ENCODE measurements at places on chromosomes 2 and 18.
A peak's percentile ranks its signal among the peaks of the same experiment; 100 is the strongest.

- no peaks in the 10 kb centered on the region for H3K27me3 ChIP-seq
- H3K27ac ChIP-seq, result no peak overlapping the region
- no peaks in the 10 kb centered on the region for H3K36me3 ChIP-seq
- no peak overlapping the region for H3K4me3 ChIP-seq
Measured at GRCh38 chr2:199092419-199092818, 365.3 kb downstream of the SATB2 start.

DNA sequence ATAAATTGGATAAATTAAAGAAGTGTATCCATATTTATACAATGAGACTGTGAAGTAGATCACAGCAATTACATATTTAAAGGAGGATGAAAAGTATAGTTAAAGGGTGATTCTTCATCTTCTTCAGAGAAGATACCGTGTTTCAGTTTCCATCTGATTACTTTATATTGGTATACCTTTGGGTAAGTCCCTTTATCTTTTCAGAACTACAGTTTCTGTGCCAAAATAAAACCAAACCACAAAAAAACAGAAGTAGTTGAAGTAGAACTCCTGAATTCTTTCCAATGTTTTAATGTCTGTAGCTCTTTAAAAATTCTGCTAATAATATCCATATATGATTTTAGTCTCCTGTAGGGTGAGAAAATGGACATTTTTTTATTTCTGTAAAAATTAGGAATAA is 231.2 kb upstream of the LINC00305 start:
- DNase-seq, result no peak
- H3K27me3 ChIP-seq, result no peaks in the 10 kb centered on the region
- no peaks in the 10 kb centered on the region for H3K36me3 ChIP-seq
- H3K4me3 ChIP-seq, result no peak overlapping the region

- no peaks in the 10 kb centered on the region for H3K27me3 ChIP-seq
- no peaks in the 10 kb centered on the region for H3K36me3 ChIP-seq
- DNase-seq, result peak; percentile 46
- H3K4me1 ChIP-seq, result peaks cover 8% of the 10 kb centered on the region
Measured at GRCh38 chr2:27049422-27050280, 1.8 kb upstream of the AGBL5 start.

- no peaks in the 10 kb centered on the region for H3K27me3 ChIP-seq
- H3K4me1 ChIP-seq, result peaks cover 94% of the 10 kb centered on the region
- no peak for DNase-seq
- no peak overlapping the region for H3K4me3 ChIP-seq
Measured at GRCh38 chr18:48835745-48836170, 115.0 kb downstream of the SMAD7 start.

GRCh38 chr2:101464841-101465240 is 10.1 kb downstream of the RFX8 start:
- no peaks in the 10 kb centered on the region for H3K36me3 ChIP-seq
- H3K4me1 ChIP-seq, result no peaks in the 10 kb centered on the region
- H3K27ac ChIP-seq, result no peak overlapping the region

DNA sequence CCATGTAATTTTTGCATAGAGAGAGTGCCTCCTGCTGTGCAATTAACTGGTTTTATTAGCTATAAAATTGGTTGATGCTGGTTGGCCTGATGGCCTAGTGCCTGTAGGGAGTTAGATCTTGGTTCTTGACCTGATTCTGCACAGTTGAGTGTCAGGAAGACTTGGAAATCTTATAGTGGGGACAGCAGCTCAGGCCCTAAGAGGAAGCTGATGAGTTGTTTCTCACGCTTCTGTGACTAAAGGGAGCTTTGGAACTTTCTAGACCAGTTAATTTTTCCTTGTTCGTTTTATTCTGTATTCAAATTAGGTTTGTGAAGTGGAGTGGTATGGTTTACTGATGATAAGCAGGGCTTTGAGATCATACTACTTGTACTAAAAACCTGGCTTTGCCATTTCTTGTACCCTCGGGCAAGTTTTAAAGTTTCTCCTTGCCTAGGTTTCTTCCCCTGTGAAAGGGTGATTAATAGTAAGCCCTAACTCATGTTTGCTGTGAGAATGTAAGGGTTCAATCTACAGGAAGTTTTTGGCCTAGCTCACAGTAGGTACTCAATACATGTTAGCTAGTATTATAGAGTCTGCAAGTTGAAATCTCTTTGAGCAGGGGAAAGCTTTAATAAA is 82.1 kb downstream of the MAP3K20 start:
- no peak overlapping the region for H3K4me3 ChIP-seq
- H3K27ac ChIP-seq, result no peak overlapping the region
- H3K4me1 ChIP-seq, result no peaks in the 10 kb centered on the region
- no peaks in the 10 kb centered on the region for H3K27me3 ChIP-seq
- DNase-seq, result no peak
- H3K36me3 ChIP-seq, result no peaks in the 10 kb centered on the region

DNA sequence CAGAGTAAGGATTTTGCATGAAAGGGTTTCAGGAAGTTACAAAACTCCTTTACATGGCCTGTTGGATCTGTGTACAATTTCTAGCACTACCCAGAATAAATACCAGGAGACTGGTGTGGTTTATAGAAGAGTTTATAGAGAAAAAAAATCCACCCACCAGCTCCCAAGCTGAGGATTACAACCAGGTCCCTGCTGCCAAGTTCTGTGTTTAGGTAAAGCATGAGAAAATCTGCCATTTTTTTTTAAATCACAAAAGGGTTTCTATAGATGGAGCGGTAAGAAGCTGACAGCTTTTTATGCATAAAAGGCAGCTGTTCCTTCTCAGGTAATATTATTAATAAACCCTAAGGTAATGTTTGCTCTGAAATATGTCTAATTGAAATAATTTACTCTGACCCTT is 545.4 kb upstream of the ZEB2 start:
- H3K27me3 ChIP-seq, result no peaks in the 10 kb centered on the region
- no peak overlapping the region for H3K4me3 ChIP-seq
- H3K4me1 ChIP-seq, result no peaks in the 10 kb centered on the region
- no peak for DNase-seq
- no peak overlapping the region for H3K27ac ChIP-seq

DNA sequence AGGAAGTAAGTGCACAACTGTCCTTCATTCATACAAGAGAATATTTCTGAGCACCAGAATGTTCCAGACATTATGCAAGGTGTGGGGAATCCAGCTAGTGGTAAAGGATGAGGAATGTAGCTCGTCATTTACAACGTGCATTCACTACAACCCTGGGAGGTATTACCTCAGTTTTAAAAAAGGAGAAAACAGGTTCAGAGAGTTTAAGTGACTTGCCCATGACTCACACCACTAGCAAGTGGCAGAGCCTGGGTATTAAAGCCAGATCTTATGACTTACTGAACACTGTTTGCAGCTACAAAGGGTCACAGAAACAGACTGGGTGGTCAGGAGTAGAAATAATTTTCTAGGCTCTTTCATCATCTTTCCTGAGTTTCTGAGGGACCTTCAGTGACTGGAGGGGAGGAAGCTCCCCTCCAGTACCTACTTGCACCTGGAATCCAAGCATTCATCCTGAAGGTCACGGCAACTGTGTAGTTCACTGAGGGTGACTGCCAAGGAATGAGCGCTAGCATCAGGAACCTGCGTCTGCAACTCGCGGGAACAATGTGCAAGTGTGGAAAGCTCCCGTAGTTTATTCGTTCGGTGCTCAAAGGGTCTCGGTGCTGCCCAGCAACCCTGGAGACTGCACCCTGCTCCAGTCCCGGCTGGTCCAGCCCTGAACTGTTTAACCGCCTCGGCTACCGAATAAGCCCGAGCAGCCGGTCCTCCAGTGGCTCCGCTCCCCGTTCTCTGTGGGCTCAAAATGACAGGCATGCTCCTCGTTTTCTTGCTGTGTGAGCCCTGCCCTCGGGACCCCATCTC is 647 bp downstream of the CCDC121 start:
- peak overlapping the region; percentile 92 for H3K4me3 ChIP-seq
- DNase-seq, result no peak
- peaks cover 13% of the 10 kb centered on the region for H3K4me1 ChIP-seq
- H3K27me3 ChIP-seq, result no peaks in the 10 kb centered on the region

All from naive thymus-derived CD4-positive, alpha-beta T cell (primary cell).